Calu3 (cell line): ENCODE measurements at places on chromosomes 12 and 14. TPM values are rescaled to one million over a fixed set of nuclear protein-coding genes. Genes with fewer than 3 reads are reported as not detected.
A peak's percentile ranks its signal among the peaks of the same experiment; 100 is the strongest.

GRCh38 chr12:7832059-7832696 lies 40.5 kb downstream of the SLC2A14 start:
- peak; percentile 46 for DNase-seq

- DNase-seq, result peak; percentile 43
Measured at GRCh38 chr12:13404631-13405473, 208.3 kb downstream of the EMP1 start.

DNA sequence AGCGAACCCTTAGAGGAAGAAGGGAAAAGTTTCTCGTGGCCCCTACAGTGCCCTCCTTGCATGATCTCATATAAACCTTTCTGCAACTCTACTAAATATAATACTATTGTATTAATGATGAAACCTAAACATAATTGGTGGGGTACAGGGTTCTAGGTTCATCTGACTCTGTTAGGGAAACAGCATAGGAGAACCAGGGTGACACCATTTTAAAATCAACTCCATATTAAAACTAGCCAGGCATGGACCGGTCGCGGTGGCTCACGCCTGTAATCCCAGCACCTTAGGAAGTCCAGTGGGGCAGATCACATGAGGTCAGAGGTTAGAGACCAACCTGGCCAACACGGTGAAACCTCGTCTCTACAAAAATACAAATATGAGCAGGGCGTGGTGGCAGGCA lies 15.0 kb upstream of the RND1 start:
- DNase-seq, result no peak

The CLEC4C gene
- total RNA-seq, result not detected in 2 replicates

The NELL2 gene
- total RNA-seq, result 0.42 TPM in 1 of 2 replicates, not detected in the other

The TFCP2 gene
- 19.3 and 19.6 TPM in 2 replicates for total RNA-seq
